ENCODE measurements at places on chromosomes 4 and X. TPM values are rescaled to one million over a fixed set of nuclear protein-coding genes. Genes with fewer than 3 reads are reported as not detected.

- DNase-seq: no peak
These were observed 83.4 kb upstream of the LRPAP1 start for GRCh38 chr4:3615386-3616286.

RAB9A gene
- polyA plus RNA-seq: 31.8 TPM

DNA sequence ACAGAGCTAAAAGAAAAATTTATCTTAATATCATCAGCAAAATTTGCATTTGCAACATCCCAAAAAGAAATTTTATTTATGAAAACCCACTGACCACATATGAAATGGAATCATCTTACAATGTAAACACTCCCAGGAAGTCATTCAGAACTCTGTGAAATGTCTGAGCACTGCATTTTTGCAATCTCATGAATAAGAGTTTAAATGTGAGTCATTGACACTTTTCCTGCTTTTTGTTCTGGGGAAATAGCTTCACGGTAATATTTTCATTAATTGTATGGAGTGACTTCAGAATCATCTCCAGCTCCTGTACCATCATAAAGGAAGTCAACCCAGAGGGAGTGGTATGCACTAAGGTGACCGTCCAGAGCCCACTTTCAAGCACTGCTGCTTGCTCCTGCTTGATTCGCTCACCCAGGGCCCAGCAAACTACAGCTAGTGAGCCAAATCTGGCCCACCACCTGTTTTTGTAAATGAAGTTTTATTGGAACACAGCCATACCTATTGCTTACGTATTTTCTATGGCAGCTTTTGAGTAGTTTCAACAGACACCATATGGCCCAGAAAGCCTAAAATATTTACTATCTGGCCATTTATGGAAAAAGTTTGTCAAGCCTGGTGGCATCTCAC is 17.2 kb downstream of the EDNRA start:
- DNase-seq: peak; percentile 55

- no peak for DNase-seq
These were observed 16.9 kb upstream of the OCIAD1 start for GRCh38 chr4:48813964-48814363.

GRCh38 chrX:48958635-48959094 is 1.3 kb upstream of the OTUD5 start:
- peak; percentile 46 for DNase-seq

RIPPLY1 gene
- polyA plus RNA-seq: not detected

DNA sequence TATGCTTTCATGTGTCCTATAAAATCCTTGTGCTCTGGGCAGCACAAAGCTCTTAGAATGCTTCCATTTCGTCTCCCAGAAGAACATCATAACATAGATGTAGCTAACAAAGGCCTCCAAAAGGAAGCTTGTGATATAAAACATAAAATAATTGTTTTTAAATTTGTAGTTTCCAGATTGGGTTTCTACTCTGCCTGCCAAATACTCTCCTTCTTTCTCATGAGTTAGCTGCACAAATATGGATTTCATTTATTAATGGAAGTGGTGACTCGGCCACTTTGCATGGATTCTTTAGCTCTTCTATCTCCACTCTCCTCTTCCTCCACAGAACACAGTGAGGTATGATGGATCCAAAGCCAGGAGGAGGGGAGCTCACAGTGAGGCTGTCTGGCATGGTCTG is 265.4 kb downstream of the COL25A1 start:
- no peak for DNase-seq

SPANXB1 gene
- not detected for polyA plus RNA-seq

DNA sequence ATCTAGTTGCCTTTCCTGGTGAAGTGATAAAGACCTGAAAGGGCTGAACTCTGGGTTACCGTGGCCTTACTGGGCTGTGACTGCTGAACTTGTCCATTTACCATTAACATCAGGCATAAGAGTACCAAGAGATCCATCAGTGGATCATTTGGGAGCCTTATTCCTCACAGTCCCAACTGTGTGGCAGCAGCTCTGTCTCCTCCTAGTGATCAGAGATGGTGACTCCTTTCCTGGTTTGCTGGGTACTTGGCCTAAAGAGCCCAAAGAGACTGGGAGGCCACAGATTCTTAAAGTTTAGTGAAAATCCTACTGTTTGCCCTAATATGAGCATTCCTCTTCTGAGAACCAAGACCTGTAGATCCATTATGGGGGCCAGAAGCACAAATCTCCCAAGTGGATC is 56.3 kb upstream of the ATP6AP2 start:
- DNase-seq: no peak

- DNase-seq: no peak
These were observed 26.5 kb downstream of the CD40LG start for GRCh38 chrX:136674270-136674985.

DNA sequence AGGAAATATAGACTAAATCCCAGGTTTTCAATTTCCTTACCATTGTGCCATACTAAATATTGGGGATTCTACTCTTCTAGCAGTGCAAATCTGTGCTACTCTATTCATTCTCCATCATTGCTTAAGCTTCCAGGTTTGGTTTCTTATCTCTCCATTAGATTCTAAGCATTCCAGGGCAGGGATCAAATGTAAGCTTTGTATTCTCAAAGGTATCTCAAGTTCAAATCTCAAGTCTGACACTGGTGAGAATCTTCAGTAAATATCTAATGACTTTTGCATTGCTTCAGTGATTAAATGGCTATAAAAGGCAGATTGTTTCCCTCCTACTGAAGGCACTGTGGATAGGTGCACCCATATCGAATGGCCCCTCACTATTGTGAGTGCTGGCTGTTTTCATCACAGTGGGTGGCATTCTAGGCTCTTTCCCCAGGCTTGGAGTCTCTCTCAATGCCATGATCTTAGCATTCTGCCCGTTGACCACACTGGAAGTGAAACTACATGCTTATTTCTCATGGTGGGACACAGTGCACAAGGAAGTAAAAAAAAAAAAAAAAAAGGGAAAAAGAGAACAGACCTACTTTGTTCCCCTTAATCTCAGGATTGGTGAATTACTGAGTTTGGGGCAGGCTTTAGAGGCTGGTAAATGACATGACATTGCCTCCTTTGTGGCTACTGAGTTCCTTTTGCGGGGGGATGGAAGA is 28.7 kb downstream of the FAM9C start:
- no peak for DNase-seq

DNA sequence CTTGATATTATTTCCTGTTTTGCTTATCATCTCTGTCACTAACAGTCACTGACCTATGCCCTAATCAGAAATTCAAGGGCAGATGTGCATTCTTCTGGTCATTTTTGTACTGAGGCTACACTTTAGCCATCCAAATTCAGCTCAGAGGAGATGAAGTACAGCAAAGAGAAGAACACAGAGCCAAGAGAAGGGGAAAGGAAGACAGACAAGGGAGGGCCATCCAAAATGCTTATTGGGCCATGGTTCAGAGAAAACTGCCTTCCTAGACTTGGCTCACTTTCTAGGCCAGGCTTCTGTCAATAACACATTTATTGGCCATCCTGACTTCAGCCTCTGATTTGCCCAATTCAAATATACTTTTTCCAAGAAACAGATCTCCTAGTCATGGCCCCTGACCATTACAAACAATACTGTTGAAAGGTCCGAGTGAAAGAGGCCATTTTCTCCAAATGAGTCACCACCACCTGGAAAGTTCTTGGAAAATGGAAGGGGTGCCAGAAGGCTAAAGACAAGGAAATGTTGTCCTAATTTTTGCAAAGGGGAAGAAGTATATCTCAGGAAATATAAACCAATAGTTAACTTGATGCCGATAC is 56.4 kb downstream of the DCX start:
- no peak for DNase-seq

DNA sequence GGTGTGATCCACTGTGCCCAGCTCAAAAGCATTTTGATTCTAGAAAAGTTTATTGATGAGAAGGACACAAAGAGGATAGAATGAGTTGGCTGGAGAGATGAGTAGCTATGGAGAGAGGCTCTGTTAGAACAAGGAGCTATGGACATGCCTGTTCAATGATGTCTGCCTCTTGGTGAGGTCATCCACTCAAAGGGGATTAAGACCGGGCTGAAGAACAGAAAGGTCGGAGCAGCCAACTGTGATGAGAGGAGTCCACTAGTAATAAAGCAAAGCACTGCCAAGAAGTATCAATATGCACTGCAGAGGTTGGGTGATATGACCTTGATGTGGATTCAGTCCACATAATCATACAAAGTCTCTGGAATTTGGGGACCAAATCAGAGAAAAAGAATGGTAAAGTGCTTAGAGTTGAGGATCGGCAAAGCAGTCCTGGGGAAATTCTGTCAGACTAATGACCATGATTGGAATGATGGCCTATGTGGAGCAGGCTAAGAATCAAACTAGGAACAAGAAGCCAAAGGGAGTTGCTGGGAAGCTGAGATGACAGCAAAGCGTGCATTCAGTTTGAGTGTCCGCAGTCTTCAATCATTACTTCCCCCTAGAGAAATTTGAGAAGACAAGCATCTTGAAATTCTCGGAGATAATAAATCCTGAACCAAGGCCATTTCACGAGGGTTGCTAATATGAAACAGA is 55.7 kb upstream of the MMAA start:
- no peak for DNase-seq

MSANTD1 gene
- 0.05 TPM for polyA plus RNA-seq

GNRHR gene
- polyA plus RNA-seq: 0.05 TPM

- peak; percentile 84 for DNase-seq
These were observed 212.9 kb downstream of the CBR4 start for GRCh38 chr4:168797194-168797593.

DNA sequence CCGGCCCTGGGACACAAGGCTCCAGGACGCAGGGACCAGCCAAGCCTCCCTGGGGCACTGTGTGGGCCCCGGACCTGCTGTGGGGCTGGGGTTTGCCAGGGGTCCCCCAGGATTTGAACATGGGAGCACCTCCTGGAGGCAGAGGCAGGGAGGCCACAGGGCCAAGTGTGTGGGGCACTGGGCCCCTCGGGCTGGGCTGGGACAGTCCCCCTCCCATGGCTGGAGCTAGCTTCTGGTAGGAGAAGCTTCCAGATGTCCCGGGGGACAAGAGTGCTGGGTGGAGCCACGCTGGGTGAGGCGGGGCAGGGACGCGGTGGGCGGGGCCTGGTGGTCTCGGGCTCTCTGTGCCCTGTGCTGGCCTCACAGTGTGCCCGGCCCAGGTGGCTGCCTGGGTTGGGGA is 18.6 kb downstream of the FGFRL1 start:
- no peak for DNase-seq

DNA sequence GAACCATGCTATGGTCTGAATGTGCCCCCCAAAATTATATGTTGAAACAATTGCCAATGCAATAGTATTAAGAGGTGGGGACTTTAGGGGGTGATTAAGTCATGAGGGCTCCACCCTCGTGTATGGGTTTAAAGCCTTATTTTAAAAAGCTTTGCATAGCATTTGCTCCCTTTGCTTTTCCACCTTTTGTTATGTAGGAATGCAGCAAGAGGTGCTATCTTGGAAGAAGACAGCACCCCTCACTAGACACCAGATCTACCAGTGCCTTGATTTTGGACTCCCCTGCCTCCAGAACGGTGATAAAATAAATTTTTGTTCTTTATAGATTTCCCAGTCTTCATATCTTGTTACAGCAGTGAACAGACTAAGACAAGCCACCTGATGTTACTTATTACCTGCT is 23.3 kb upstream of the NPNT start:
- no peak for DNase-seq

DNA sequence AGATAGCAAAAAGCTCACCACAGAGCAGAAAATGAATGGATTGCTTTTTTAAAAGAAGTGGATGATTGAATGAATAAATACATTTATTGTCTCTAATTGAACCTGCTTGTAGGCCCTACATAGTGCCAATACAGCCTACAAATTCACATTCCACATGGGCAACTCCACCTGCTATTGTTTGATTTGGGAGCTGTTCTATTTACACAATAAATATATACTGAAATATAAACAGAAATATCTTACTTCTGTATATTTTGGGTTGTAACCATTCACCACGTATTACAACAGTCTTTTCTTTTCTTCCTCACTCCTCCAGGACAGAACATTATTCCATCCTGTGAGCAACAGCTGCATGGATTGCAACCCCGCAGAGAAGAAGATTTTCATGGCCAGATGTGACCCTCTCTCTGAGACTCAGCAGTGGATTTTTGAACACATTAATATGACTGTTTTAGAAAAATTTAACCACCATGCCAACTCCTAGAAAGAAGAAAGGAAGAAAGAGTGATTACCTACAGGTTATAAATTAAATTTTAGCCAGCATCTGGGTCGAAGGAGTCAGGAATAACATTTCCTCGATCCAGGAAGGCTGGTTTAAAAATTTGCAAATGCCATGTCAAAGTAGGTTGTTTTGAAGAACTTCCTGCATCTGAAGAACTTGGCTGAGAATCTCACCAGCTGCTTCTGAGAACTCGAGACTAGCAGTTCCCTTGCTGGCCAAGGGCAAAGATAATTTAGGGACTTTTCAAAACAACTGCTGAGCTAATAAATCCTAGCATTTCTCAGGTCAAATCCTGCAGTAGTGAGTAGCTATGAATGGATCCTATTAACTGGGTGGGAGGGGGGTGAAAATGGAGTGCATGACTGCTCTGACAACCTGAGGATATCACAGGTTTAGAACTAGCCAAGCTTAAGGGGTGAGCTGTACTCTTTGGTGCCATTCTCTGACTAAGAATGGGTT is 128.7 kb upstream of the GALNT7 start:
- DNase-seq: no peak

ERCC6L gene
- 5.1 TPM for polyA plus RNA-seq

DNA sequence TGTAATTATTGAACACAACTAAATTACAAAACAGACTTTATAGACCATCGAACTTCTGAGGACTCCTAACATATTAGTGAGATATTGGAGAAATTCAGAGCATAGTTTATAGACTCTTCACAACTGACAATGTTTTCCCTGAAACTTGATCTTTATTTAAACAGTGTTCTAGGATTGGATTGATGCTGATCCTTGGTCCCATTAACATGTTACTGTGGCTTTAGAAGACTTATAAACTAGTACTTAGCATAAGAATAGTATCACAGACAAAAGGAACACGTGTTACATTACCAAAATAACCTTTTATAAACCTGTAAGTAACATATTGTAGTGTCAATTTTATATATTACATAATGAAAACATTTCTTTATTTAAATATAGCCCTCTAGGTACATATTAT is 689.6 kb downstream of the CCSER1 start:
- DNase-seq: no peak

DNA sequence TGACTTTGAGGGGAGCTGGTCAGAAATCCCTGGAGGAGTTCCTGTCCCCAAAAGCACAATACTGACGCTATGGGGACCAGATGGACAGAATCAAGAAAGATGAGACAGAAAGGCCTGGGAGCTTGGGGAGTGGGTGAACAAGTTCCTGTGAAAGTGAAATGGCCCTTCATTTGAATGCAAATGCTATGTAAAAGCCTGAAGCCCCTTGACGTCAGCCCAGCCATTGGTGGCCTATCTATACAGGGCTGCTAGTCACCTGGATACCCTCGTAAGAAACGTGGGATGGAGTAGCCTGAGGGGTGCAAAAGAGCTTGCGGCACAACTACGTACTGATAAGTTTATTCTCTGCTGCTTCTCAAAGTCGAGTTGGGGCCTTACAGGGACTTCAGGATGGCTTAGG is at the start of gene CDX4:
TSS of gene CDX4 (plus strand) at position 223 of the 400 bp plus-strand sequence. CDS start 201 bp downstream, outside the sequence.
- DNase-seq: no peak

APLN gene
- 0.41 TPM for polyA plus RNA-seq

GRCh38 chr4:156620786-156621185 is 350.8 kb downstream of the PDGFC start:
- no peak for DNase-seq

- DNase-seq: no peak
These were observed 116.9 kb downstream of the EFNB1 start for GRCh38 chrX:68945603-68946228.

- DNase-seq: peak; percentile 83
These were observed at the start of gene PIM2 for GRCh38 chrX:48918643-48919340. PIM2 (minus strand) TSS chrX:48919024; CDS start chrX:48918834, 190 bp downstream.

NUDT10 gene
- polyA plus RNA-seq: 3.1 TPM

FAM149A gene
- polyA plus RNA-seq: 0.44 TPM

NPY1R gene
- not detected for polyA plus RNA-seq
